ELR (cell line): ENCODE measurements at places on chromosomes 1 and 21.

GRCh38 chr1:203040513-203041275 is 14.4 kb downstream of the PPFIA4 start:
- DNase-seq, result no peak

GRCh38 chr1:236844499-236845271 is 49.6 kb downstream of the MTR start:
- DNase-seq, result peak; percentile 33

DNA sequence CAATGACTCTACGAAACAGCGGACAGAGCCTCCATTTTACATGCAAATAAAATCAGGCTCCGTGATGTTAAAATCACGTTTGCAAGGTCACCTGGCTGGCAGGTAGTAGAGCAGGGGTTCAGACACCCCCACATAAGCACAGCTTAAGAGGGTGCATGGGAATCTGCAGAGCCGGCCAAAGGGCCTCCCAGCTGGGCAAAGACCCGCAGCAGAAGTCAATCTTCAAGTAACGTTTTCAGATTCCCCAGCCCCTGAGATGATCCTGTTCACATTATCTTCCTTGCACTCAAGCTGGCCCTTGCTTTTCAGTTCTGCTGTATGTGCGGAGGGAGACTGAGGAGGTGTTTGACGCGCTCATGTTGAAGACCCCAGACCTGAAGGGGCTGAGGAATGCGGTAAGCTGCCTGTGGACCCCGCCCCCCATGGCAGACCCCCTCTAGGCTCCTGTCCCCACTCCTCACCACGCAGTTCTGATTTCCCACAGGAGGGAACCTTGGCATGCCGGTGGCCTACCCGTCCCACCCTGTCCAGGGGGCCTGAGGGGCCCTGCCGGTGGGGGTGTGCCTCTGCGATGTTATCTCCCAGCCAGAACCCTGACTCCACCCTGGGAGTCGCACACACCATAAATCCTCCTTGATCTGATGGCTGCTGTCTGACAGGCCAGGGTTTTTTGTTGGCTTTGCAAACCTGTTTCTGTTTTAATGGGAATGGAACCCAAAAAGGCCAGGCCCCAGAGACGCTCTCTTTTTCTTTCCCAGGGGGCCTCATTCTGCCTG is 28.2 kb downstream of the GRHL3 start:
- no peak for DNase-seq

DNA sequence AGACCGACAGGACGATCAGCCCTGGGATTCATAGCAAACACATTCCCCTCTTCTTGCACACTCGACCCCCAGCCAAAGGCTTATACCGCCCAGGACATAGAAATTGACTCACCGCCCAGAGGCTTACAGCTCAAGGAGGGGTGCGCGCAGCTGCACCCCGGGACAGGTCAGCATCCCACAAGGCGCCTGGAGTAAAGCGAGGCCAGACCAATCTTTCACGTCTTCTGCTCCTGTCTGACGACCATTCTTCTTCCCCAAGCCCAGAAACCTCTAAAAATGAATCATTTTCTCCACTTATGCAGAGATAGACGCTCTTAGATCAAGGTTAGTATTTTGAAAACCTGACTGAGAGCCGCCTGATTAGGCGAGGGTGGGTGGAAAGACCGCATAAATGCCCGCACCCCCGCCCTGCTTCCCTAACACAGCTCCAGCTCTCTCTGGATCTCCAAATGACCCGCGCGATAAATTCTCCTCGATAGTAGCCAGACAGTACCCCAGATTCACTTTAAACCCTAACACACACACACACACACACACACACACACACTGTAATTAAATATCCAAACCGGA is 1.9 kb upstream of the LHX8 start:
- no peak for DNase-seq

GRCh38 chr1:119448127-119448511 is 33.2 kb downstream of the HSD3B2 start:
- DNase-seq, result peak; percentile 1
